ENCODE measurements at places on chromosomes 2 and 18. TPM values are rescaled to one million over a fixed set of nuclear protein-coding genes. Genes with fewer than 3 reads are reported as not detected.

ITPRIPL1 gene
- 1.4 TPM for total RNA-seq

TLX2 gene
- total RNA-seq, result not detected

POTEJ gene
- not detected for total RNA-seq

HOXD10 gene
- not detected for total RNA-seq

CHRND gene
- total RNA-seq, result not detected

TBR1 gene
- total RNA-seq, result not detected

RSAD2 gene
- not detected for total RNA-seq

AMER3 gene
- not detected for total RNA-seq

KDSR gene
- 23.3 TPM for total RNA-seq

MCM6 gene
- total RNA-seq, result 36.7 TPM

NR4A2 gene
- 2.8 TPM for total RNA-seq

Data from IMR-90 (cell line).